Tibial nerve (tissue), 4 donors: ENCODE measurements at places on chromosomes 1 and 21. TPM values are rescaled to one million over a fixed set of nuclear protein-coding genes. Genes with fewer than 3 reads are reported as not detected.

The COA6 gene
- total RNA-seq = 25.6 TPM

The C8B gene
- not detected for total RNA-seq

The PER3 gene
- total RNA-seq = 30.3 TPM

The KPRP gene
- not detected for total RNA-seq

The PTPN22 gene
- total RNA-seq = 2.3 TPM

The CLCNKB gene
- 3.1 TPM for total RNA-seq
